LHCN-M2 (cell line): ENCODE measurements at places on chromosomes 2 and 18. TPM values are rescaled to one million over a fixed set of nuclear protein-coding genes. Genes with fewer than 3 reads are reported as not detected.

GRCh38 chr2:101500180-101500579 lies 25.3 kb upstream of the RFX8 start:
- peak; percentile 88 for DNase-seq

- no peak for DNase-seq
These were observed 439.1 kb upstream of the ID2 start for GRCh38 chr2:8242739-8243138.

- DNase-seq, result no peak
These were observed 14.9 kb upstream of the ACKR3 start for GRCh38 chr2:236554629-236555282.

DNA sequence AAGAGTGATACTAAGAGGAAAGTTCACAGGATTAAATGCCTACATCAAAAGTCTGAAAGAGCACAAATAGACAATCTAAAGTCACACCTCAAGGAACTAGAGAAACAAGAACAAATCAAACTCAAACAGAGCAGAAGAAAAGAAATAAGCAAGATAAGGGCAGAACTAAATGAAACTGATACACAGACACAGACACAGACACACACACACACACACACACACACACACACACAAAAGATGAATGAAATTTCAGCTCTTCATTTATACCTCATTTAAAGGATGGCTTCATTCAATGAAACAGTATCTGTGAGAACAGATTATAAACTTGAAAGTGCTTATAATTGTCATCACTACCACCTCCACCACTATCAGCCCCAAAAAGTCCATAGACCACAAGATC lies 428.9 kb downstream of the MBD2 start:
- DNase-seq, result no peak

- DNase-seq, result peak; percentile 89
These were observed 67.1 kb downstream of the DIS3L2 start for GRCh38 chr2:232028631-232029030.

- DNase-seq, result no peak
These were observed 52.7 kb upstream of the LDLRAD4 start for GRCh38 chr18:13165636-13166423.

DNA sequence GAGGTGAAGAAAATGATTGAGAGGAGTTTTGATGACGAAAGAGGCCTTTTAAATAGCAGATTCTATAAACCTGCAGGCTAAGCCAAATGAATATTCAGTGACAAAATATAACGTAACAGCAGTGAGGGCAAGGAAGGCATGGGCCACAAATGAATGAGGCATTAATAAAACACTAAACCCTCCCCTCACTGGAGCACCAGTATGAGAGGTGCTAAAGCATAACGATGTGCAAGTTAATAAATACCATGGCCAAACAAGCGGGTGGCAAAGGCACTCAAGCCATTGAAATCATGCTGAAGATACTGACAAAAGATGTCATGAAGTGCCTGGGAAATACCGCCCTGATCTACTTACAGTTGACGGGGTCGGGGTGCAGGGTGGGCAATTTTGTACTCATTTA lies 30.2 kb upstream of the LONRF2 start:
- no peak for DNase-seq

- peak; percentile 51 for DNase-seq
These were observed 31.1 kb downstream of the KIF5C start for GRCh38 chr2:148906124-148906523.

GRCh38 chr18:32095900-32096229 lies 4.2 kb downstream of the RNF138 start:
- no peak for DNase-seq

- no peak for DNase-seq
These were observed 154.0 kb downstream of the DYSF start for GRCh38 chr2:71607151-71607889.

DNA sequence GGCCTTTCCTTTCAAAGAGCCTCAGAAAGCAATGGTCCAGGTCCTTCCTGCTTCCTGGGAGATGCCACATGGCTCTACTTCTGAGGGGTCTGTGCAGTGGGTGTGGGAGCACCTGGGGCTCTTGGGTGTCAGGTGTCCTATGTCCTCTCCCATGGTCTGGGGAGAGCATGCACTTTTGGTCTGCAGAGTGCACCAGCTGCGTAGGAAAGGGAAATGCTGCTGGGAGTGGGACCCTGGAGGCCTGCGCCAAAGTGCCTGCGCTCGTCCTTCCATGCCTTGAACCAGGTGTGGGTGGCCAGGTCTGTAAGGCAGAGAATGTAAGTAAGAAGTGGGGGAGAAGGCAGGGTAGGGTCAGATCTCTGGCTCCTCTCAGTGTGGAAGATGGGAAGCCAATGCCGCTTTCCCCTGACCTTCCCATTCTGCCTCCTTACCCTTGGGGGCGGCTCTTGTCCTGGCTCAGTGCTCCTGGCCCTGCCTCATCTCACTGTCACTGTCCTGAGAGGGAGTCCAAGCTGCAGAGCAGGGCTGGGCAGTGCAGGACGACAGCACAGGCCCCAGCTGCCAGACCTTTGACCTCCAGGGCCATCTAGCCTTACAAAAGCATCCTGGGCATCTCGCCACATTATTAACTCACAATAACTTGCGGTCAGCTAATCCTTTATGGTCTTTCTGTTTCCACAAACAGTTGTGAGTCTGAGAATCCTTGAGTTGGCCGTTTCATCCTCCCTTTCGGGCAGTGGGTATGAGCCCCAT lies 6.6 kb upstream of the PROM2 start:
- DNase-seq, result peak; percentile 96

GRCh38 chr18:33918571-33918970 lies 306.1 kb downstream of the NOL4 start:
- no peak for DNase-seq

DNA sequence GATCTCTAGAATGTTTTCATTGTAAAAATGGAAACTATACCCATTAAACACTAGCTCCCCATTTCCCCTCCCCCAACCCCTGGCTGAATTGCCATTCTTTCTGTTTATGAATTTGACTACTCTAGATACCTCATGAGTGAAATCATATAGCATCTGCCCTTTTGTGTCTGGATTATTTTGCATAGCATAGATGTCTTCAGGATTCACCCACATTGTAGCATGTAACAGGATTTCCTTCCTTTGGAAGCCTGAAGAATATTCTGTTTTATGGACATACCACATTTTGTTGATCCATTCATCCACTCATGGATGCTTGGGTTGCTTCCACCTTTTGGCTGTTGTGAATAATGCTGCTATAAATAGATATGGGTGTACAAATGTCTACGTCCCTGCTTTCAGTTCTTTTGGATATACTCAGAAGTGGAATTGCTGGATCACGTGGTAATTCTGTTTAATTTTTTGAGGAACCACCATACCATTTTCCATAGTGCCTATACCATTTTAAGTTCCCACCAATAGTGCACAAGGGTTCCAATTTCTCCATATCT lies 7.7 kb upstream of the ASB1 start:
- no peak for DNase-seq

DNA sequence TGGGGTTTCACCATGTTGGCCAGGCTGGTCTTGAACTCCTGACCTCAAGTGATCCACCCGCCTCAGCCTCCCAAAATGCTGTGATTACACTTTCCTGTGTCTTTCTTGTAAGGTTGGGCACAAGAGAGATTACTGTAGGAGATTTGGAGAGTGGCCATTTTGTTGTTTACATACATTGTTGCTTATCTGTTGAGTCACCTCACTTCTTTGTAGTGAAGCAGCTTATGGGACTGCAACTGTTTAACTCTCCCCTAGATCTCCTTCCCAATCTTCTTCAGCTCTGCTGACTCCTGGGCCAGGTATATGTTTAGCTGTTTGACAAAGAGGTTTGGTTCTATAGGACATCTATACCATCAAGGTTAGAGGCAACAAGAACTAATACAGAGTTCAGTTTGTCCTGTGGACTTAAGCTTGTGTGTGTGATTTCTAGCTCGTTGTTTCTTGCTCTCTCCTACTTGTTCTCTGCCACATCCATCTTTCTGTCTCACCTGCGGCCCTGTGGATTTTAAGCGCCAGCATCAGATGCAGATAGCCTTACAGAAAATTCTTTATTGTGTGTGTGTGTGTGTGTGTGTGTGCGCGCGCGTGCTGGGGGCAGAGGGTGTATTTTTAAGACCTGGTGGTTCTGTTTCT lies 95.4 kb downstream of the HAUS1 start:
- DNase-seq, result peak; percentile 18

DNA sequence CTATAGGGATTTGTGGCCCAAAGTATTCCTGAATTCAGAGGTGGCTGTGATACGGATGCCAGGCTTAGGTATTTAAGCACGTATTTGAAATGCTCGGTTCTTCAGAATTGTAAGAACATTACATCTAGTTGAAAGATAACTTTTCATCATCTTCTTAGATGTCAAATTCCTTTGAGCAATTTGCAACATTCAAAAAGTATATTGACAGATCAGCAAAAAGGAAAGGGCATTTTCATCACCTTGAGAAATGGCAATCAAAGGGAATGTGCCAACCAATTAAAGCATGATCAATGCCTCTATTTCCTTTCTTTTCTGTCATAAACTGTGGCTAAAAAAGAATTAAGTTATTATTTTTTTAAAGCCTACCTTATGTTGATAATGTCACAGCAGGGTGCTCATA lies 66.3 kb upstream of the LRRTM4 start:
- DNase-seq, result no peak

DNA sequence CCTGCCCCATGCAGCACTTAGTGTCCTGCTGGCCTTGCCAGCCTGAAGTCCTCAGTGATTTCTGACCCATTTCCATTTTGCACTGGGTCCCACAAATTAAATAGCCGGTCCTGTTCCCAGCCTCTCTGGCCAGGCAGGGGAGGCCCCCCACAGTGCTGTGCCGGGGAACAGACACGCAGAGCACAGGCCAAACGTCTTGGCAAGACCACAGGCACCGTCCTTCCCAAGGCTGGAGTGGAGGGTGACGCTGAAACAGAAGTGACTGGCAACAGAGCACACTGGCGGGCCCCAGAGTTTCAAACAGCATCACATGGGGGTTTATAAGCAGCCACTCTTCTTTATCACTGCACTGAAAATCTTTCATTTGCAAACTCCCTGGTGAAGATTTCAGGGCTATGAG lies 52.2 kb downstream of the EDAR start:
- DNase-seq, result no peak

GRCh38 chr2:240889601-240890560 lies 6.1 kb downstream of the MAB21L4 start:
- no peak for DNase-seq

The MARS2 gene
- 4.4 and 5.9 TPM in 2 replicates for total RNA-seq

The UGT1A7 gene
- total RNA-seq, result not detected in 2 replicates

The ZNF396 gene
- 0.19 and 0.69 TPM in 2 replicates for total RNA-seq

The AGFG1 gene
- total RNA-seq, result 63.1 and 97.9 TPM in 2 replicates

The SLC4A3 gene
- total RNA-seq, result 2.8 and 2.9 TPM in 2 replicates

The KCNE4 gene
- total RNA-seq, result 4.0 and 6.3 TPM in 2 replicates

The CNTNAP5 gene
- not detected in 2 replicates for total RNA-seq

The CTLA4 gene
- total RNA-seq, result not detected in 2 replicates
